H4 (cell line): ENCODE measurements at places on chromosomes 2 and 18.

GRCh38 chr2:223740679-223741078, 96.7 kb downstream of the AP1S3 start:
- no peak for DNase-seq

DNA sequence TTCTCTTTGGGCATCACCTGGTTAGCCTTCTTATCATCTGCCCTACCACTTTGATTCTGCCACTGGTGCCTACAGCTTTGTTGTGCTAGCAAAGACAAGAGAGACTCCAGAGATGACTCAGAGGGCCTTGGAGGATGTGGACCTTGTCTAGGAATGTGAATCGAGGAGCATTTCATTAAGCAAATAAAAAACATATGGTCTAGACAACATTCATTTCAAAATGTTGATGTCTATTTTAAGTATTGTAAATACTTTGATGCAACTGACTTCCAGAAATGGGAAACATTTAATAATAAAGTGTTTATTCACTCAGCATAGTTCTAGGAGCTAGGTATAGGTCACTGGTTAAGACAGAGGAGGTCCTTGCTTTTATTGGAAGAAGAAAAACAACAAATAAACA, 195.5 kb downstream of the CDCA7 start:
- DNase-seq = no peak

DNA sequence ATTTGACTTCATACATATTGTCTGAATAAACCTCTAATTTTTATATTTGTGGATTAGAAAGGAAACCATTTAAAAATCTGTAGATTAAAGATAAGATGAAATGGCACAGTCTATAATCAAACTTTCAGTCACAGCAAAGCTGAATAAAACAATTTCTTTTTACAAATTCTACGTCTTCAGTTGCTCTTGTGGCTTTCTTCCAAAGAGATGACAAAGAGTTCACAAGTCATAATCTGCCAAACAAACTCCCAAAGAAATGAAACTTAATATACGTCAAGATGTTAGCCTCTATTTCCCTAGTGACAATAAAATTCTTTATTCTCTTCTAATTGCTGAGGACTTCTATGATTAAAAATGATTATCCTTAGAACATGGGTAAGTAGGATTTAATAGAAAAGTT, 66.3 kb downstream of the FIGN start:
- no peak for DNase-seq

DNA sequence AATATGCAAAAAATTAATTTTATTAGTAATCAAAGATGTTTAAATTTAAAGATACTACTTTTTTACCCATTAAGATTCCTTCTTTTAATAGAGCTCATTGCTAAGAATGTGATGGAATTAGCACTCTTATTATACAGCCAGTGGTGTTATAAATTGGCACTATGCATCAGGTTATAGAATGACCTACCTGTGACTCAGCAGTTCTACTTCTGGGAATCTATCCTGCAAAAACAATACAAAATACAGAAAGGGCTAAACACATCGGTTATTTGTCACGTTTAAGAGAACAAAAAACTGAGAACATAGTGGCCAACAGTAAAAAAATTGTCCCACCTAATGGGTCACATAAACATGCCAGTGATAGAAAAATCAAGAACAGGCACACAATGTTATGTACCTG, 9.4 kb upstream of the ADD2 start:
- DNase-seq = peak; percentile 20

GRCh38 chr18:65754121-65754520, 3.3 kb downstream of the CDH7 start:
- DNase-seq = peak; percentile 94

DNA sequence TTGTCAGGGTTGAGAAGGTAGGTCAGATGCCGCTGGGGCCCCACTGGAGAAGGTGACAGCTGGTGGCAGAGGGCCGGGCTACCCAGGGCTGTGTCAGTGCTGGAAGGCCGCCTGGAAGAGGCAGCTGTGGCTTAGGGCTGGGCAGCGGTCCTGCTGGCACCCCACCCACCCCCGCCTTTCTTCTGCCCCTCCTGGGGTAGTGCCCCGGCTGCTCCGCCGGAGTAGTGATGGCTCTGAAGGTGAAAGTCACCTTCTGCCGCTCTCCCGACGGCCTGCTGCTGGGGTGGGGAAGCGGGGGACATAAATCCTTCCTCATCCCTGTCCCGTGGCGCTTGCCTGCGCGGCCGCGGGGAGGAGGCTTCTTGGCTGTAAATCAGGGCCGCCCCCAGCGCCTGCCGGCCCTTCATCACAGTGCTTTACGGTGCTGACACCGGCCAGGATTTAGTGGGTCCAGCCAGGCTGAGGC, 332.2 kb downstream of the DYSF start:
- no peak for DNase-seq

DNA sequence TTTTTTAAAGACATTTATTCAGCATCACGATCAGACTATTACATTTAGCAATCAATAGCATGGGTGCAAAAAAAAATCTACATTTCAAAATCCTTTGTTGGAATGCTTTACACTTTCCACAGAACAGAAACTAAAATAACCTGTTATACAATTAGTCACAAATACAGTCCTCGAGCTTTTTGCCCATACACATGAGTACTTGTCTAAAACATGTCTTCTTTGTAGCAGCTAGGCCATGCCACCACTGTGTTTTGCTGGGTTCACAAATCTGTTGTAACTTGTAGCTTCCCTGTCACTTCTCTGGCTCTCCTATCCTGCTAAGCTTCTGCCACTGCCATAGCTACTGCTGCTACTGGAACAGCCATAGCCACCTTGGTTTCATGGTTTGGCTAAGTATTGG, 24.4 kb upstream of the ADAM23 start:
- no peak for DNase-seq

DNA sequence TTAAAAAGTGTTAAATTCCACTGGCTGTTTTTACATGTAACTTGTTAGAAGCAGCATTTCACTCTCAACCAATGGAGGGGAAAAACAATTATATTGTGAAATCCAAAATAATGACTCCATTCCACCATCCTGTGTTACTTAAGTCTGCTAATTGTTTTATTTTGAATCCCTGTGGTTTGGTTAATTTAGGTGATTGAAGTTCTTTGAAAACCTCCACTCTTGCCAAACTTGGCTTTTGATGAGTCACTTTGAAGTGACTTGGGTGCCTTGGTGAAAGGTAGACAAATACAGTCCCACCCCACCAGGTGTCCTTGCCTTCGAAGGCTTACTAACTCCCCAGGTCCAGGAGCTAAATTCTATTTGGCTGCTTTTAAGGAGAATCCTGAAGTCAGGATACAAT, 1303.8 kb upstream of the NRXN1 start:
- DNase-seq = no peak

GRCh38 chr2:5794012-5794411, 101.8 kb downstream of the SOX11 start:
- DNase-seq = no peak

DNA sequence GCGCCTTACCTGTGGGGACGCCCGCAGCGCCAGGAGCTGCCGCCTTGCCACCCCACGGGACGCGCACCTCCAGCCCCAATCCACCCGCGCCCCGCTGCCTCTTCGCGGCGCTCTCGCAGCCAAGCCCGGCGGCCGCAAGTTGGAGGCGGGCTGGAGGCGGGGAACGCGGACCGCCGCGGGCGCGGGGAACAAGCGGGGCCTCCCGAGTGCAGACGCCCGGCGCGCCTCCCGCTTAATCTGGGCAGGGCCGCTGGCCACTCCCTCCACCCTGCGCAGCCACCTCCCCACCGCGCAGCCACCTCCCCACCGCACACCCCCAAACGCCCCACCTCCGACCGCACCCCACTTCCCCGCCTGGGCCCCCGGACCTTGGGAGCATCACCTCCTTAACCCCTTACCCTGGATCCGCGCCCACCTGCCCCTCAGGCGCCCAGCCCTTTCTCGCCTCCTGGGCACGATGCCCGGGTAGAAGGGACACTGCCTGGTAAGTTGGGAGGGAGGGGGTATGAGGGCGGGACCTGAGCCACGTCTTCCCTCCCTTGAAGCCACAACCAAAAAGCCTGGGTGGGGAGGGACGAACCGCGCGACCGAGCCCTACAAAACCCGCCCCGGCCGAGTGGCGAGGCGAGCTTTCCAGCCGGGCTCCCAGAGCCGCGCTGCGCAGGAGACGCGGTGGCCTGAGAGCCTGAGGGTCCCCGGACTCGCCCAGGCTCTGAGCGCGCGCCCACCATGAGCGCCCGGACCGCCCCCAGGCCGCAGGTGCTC, at the start of the genes COL4A3 and COL4A4:
Gene COL4A3, plus strand, starts transcription at position 627 of the 765 bp plus-strand sequence. Its CDS starts 103 bp downstream, at position 730.
Gene COL4A4, minus strand, starts transcription at position 208 of the 765 bp plus-strand sequence. CDS start 16,722 bp downstream, outside the sequence.
- DNase-seq = peak; percentile 20

DNA sequence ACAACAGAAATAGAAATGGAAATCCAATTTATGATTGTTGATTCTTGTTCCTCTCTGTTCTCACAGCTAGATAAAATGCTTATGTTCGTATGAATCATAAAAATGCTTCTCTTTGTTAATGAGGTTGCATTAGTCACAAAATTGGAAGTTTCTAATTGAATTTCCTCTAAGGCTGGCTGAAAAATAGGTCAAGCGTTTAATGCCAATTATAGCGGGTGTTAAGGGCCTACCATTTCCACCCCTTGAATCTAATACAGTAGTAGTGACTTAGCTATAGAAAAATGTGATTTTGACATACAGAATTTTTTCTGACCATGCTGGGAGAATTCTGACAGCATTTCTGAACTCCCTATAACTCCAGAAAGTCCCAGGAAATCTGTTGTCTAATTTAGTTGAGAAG, 107.1 kb downstream of the TTN start:
- DNase-seq = no peak

DNA sequence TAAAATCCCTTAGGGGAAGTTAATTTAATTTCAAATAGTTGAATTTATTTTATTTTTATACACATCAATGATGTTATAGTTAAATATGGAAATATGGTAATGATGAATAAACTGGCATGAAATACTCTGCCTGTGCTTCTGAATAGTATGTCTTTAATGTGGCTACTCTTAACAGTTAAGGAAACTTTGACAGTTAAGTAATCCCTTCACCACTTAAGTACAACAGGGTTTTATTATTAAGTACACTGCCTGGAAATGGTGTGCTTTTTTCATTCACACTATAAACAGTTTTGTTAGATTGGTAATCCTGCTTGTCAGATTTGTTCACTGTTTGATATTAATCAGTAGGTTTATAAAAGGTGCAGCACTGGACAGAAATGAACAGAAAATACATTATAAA, 412.0 kb upstream of the ZEB2 start:
- DNase-seq = no peak

GRCh38 chr2:30481323-30481800, 34.3 kb downstream of the LCLAT1 start:
- peak; percentile 6 for DNase-seq

DNA sequence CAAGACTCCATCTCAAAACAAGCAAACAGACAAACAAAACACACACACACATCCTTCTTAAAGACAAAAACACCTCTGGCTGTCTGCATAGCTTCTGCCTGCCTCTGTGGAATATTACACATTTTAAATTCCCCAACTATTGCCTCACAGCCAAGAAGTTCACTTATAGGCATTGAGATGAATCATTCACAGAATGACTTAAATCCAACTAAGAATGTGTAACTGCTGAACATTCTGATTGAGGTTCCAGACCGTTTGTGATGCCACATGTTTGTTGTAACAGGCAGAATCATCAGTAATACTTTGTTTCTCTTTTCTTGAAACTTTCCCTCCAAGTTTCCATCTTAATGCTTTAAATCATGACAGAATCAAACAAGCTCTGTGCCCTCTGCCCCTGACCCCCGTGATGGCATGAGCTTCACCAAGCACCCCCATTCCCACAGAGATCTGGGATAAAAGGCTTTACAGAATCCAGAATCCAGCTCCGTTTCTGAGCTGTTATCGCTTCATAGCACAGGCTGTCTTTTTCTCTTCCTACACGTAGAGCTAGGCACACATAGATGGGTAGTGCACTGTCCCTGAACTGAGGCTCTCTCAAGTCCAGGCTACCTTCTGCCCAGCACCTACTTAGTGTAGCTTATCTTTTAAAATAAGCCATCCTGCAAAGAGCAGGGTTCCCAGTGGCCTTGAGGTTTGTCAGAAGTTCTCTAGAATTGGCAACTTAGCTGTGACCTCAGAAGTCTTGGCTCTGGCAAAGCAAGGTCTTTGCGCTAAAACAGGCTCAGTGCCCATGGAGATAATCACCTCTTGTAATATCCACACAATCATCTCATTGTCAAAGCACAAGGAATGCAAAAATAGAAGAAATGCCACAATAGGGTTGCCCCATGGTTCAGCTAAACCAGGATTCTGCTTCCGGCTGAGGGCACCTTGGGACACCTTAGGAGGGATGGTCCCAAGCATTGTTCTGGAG, 32.9 kb downstream of the EPAS1 start:
- DNase-seq = peak; percentile 58

DNA sequence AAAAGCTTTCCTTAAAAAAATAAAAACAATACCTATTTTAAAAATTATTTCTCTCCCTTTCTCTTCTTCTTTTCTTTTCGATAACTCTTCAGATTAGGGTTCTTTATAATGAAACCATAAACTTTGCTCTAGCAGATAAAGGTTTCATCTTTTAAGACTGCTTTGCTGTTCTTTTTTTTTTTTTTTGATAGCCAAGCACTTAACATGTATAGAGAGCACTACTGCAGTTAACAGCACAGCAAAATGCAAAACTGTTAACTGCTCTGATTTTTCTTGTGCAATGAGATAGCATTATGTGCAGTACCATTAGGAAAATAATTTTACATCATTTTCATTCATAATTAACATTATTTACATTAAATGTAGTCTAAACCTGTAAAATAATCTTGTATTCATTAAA, 36.3 kb downstream of the GALNT1 start:
- DNase-seq = no peak

DNA sequence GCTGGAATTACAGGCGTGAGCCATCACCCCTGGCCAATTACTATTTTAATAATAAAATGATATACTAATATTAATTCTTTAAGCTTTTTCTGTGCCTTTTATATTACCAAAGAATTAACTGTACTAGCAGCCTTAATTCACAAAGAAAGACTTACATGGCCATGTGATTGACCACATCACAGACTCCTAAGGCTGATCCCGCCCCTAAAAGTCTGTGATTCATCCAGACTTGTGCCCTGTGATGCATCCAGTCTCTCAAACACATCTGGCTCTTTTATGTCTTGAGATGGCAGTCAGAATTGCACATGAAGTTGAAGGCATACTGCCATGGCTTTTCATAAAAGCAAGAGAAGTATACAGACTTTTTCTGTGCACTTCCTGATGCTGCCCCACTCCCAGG, 91.7 kb downstream of the DTNA start:
- DNase-seq = peak; percentile 46

DNA sequence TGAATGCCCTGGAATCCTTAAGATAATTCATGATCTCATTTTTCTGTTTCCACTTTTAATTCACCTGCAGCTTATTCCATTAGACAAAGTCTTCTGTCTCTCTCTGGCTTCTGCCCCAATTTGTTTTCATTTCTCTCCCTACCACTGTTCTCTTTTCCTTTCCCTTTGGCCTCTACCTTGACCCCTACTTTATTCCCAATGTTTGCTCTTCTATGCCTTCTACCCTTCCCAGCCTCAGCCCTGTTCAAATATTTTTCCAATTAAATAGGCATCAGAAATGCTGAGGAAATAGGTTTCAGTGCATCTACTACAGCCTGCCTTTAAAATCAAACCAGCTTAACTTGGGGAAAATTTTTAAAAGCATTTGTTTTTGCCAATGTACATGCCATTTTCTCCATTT, 443.7 kb upstream of the CWC22 start:
- no peak for DNase-seq

- no peak for DNase-seq
Measured at GRCh38 chr2:58890865-58891525, 649.9 kb upstream of the FANCL start.

- DNase-seq = no peak
Measured at GRCh38 chr2:182826064-182826463, 40.4 kb downstream of the FRZB start.

GRCh38 chr2:48197618-48198017, 291.3 kb upstream of the FBXO11 start:
- no peak for DNase-seq

- no peak for DNase-seq
Measured at GRCh38 chr2:184683911-184684310, 85.6 kb downstream of the ZNF804A start.
